ENCODE measurements at places on chromosomes 2 and 18.

- no peak for DNase-seq
Observed at GRCh38 chr2:188969236-188969635, 4.9 kb upstream of the COL3A1 start.

GRCh38 chr2:200786826-200787225 is 24.9 kb upstream of the BZW1 start:
- DNase-seq: no peak

GRCh38 chr2:98137196-98137595 is 50.2 kb downstream of the VWA3B start:
- no peak for DNase-seq

GRCh38 chr2:60351321-60351720 is 202.1 kb downstream of the BCL11A start:
- DNase-seq: no peak

DNA sequence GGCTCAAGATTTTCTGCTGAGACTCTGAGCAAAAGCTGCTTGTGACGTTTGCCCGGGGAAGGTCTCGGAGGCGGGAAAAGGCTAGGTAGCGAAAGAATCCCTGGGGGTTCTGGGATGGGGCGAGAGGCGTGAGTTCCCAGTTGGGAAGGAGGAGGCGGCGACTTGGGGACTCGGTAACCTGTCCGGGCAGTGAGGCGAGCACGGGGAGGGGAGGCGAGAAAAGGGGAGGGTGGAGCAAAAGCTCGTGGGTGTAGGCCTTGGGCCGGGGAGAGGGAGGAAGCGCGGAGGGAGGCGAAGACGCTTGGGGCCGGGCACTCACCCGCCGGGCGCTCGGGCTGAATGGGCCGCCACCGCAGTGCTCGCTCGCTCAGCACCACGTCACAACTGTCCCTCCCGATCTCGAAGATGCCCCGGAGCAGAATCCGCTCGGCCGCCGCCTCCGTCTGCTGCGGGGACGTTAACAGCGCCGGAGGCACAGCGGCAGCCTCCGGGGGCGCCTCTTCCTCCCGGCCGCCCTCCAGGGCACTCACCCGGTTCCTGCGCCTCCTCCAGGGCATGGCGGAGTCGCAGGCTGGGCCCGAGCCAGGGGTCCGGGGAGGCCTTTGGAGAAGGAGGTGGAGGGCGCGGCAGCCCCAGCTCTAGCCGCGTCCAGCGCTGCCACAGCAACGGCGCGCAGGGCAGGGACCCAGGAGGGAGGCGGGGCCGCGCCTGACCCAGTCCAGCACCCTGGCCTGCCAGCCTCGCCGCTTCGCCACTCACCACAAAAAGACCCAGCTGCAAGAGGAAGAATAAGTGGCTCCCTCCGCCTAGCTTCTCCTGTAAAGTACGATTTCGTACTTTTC is at the start of gene CERKL:
Gene CERKL (minus strand): TSS at position 656 of the 842 bp plus-strand sequence. CDS start 99 bp downstream, at position 557.
- peak; percentile 81 for DNase-seq

GRCh38 chr18:37419315-37419714 is 146.3 kb downstream of the CELF4 start:
- no peak for DNase-seq

DNA sequence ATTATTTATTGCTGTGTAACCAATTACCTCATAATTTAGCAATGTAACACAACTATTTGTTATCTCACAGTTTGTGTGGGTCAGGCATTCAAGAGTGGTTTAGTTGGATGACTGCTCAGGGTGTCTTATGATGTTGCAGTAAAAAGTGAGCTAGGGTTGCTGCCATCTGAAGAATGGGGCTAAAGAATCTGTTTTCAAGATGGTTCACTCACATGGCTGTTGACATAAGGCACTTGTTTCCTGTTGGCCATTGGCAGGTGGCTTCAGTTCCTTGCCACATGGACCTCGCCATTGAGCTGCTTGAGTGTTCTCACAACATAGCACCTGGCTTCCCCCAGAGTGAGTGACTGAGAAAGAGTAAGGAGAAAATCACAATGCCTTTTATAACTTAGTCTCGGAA is 123.2 kb downstream of the TMEM17 start:
- DNase-seq: no peak

DNA sequence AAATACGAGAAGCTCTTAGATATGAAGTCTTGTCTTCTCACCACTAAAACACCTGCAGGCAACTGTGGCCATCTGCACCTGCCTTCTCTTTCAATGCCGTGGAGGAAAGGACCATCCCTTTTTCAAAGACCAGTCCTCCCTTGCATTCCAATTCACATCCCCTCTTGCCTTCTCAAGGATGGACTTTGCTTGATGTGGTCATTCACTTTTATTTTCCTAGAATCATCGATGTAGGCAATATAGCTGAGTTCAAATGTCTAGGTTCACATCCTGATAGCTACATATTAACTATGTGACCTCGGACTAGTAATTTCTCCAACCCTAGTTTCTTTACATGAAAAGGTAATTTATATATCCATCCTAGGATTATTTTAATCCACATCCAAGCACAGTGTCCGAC is 110.1 kb downstream of the HIBCH start:
- no peak for DNase-seq

- DNase-seq: no peak
Observed at GRCh38 chr2:168241208-168241607, 6.2 kb downstream of the STK39 start.

- no peak for DNase-seq
Observed at GRCh38 chr2:157784823-157785175, 91.3 kb downstream of the ACVR1 start.

GRCh38 chr2:233453916-233454315 is 99.6 kb downstream of the DGKD start:
- peak; percentile 32 for DNase-seq

GRCh38 chr2:202171241-202171825 is 67.1 kb downstream of the SUMO1 start:
- no peak for DNase-seq

- no peak for DNase-seq
Observed at GRCh38 chr18:70363861-70364260, 75.0 kb downstream of the SOCS6 start.

DNA sequence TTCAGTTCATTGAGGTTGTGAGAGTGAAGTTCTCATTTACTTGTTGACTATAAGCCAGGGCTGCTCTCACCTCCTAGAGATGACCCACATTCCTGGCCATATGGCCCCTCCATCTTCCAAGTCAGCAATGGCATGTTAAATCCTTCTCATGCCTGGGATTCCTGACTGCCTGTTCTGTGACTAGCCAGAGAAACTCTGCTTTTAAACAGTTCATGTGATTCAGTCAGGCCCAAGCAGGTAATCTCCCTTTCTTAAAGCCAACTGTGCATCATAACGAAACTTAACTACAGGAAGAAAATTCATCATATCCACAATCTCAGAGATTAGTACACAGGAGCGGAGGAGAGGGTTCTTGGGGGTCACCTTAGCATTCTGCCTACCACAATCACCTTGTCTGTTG is 11.5 kb downstream of the DPP4 start:
- no peak for DNase-seq

DNA sequence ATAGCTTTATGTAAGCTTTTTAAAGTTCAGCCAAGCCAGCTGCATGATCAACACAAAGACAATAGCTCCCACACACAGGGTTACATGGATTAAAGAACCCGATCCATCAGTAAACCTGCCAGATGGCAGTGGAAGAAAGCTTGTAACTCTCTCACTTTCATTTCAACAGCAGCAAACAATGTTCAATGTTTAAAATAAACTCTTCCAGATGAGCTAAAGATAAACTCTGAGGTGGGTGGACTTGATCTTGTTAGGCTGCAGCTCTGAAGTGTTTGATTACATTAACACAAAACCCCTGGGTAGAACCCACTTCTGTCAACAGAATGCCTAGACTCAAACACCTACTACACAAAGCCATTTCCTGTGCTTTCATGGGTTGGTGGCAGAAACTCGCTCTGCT is 13.9 kb downstream of the RDH14 start:
- DNase-seq: no peak

DNA sequence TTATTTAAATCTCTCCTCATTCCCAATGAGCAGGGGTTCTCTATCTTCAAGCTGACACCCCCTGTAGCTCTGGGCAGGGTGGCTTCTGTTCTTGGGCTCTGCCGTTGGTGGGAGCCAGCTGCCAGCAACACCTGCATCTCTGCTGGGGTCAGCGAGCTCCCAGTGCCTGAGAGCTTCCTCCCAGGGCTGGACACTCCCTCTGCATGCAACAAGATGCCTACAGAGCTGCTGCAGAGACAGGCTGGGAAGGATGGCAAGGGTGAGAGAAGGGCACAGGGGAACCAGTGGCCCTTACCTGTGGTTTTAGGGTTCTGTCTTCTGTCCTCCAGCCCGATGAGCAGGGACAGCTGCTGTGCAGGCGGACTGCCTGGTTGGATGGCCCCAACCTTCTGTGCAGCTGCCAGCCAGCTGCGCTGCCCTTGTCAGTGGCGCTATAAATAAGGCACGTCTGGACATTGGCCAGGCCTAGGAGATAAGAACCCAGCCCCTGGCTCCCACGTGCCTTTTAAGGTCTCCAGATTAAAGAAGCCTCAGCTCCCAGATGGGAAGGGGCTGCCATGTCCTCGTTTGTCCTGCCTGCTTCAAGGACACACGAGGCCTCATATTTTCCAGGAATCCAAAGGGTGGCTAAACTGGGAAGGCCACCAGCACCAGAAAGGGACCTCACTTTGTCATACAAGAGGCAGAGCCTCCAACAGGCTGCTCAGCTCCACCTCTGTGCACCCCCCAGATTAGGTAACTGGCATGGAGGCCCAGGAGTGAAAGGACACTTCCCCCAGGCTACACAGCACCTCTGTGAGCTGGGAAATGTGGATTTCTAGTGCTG is 39.5 kb upstream of the FHL2 start:
- DNase-seq: no peak

DNA sequence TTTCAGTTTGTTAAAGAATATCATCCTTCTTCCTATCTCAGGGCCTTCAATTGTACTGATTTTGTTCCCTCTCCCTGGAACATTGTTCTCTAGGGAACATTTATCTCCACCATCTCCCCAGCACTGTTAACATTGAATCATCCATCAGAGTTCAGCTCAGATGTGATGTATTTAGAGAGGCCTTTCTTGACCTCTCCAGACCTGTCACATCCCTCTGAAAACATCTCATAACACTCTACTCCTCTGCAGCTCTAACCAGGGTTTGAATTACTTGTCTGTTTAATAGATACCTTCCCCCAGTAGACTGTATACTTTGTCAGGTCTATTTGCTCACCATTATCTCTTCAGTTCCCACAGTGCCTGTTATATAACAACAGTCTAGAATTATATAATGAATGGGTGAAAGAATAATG is 98.6 kb downstream of the GALNT1 start:
- no peak for DNase-seq

DNA sequence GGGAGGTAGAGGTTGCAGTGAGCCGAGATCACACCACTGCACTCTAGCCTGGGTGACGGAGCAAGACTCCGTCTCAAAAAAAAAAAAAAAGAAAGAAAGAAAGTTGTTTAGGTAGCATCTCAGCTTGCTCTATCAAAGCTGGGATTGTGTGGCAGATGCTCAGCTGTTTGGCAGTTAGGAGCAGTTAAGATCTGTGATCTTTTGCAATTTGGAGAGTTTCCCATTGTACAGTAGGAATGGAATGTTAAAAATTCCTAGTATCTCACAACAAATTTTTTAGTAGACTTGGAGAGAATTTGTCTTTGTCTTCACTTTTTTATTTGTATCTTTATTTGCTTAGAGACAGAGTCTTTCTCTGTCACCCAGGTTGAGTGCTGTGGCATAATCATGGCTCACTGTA is 122.9 kb upstream of the UNC80 start:
- no peak for DNase-seq

DNA sequence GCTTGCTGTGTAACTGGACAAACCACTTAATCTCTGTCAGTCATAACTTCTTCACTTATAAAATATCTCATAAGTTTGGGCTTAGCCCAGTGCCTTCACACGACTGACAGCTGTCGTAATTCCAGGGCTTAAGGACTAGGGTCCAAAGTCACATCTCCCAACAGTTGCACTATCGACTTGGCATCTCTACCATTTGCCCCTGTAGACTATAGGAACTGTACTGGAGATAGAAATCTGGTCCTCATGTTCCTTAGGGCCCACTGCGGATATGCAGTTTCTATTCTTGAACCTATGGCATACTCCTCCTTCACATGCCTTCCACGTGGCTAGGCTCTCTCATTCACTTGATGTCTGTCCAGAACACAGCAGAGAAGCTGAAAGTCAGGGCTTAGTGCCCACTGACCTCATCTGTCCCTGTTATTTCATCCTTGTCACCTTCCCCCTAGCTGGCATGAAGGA is 2.7 kb downstream of the ABHD1 start:
- no peak for DNase-seq

- no peak for DNase-seq
Observed at GRCh38 chr18:77053616-77054287, 78.8 kb downstream of the MBP start.

DNA sequence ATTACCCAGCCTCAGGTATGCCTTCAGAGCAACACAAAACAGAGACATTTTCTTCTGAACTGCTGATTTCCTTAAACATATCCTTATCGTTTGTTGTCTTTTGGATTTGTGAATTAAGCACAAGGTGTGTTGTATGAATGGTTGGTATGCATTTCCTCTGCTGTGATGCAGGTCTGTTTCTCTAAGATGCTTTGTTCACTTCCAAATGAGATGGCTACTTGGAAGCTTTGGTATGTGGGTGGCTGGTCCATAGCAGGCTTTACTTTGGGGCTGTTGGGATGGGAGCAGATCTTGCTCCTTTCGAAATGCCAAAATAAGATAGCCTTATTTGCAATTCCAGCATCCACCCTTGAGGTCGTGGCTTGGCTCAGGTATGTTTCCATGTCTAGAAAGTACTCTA is 257.2 kb downstream of the INSIG2 start:
- DNase-seq: no peak

GRCh38 chr2:98432145-98432544 is 12.5 kb upstream of the INPP4A start:
- no peak for DNase-seq

- peak; percentile 71 for DNase-seq
Observed at GRCh38 chr2:240432820-240433801, 2.4 kb upstream of the GPC1 start.

- no peak for DNase-seq
Observed at GRCh38 chr2:71759060-71759459, 305.7 kb downstream of the DYSF start.

All from posterior vena cava (tissue), 2 donors.